ENCODE measurements at places on chromosomes 6 and 20.

GRCh38 chr6:17700421-17701416, 6.0 kb downstream of the NUP153 start:
- no peak for DNase-seq

DNA sequence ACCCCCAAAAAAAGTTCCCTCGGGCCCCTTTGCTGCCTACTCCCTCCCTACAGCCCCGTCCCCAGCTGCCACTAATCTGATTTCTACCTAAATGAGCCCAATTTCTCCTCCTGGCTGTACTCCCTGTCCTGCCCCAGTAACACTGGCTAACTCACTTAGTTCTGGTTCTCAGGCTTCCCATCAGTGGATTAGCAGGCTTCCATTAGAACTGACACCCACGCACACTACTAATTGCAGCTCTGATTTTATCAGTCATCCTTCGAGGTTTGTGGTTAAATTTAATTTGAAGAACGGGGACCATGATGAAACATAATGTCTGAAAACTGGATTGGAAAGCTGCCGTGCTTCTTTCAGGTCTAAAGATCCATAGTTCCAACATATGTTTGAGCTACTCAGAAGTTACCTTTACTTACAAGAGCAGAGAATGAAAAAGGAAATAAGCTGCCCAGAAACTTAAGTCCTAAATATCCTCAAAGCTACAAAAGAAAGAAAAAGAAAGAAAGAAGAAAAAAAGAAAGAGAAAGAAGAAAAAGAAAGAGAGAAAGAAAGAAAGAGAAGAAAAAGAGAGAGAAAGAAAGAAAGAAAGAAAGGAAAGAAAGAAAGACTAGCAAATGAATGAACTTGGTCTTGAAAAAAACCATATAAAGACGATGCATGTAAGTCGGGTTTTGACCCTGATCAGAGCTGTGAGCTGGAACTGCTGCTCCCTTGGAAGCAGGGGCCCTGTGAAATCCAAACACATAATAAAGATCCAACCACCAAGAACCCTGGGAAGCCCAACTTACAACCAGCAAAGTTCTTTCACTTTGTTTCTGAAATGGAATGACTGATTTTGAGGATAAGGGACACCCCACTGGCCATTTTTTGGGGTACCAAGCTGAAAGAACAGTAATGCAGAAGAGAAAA, 51.7 kb downstream of the CNKSR3 start:
- no peak for DNase-seq

- DNase-seq, result no peak
Observed at GRCh38 chr6:52227495-52227894, 16.8 kb downstream of the IL17F start.

DNA sequence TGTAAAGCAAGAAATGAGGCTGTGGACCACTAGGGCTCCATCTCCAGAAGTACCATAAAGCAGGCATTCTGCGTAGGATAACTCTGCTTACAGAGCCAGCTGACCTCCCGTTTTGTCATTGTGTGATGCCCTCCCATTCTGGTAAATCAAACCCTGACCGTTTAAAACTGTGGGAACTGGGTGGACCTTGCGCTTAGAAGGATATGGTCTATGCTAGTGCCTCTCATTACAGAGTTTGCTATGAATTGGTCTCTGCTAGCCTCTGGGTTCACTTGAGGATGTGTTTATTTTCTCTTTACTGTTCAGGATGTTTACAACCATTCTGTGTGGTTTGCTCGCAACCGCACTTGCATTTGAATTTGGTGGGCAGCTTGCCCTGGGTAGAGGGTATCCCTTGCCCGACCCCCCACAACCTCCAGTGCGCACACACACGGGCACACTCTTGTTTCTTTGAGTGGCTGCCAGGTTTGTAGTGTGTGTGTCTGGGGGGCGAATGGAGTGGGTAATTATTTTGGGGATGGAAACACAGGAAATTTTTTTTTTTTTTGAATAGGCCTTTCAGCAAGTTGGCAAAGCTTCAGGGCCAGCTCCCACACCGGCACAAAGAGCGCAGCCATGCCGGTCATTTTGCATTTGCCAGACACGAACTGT, 198.3 kb downstream of the JARID2 start:
- no peak for DNase-seq

GRCh38 chr6:49342410-49342809, 120.6 kb downstream of the MMUT start:
- no peak for DNase-seq

GRCh38 chr6:36958775-36959554, 4.4 kb downstream of the PI16 start:
- DNase-seq, result no peak

DNA sequence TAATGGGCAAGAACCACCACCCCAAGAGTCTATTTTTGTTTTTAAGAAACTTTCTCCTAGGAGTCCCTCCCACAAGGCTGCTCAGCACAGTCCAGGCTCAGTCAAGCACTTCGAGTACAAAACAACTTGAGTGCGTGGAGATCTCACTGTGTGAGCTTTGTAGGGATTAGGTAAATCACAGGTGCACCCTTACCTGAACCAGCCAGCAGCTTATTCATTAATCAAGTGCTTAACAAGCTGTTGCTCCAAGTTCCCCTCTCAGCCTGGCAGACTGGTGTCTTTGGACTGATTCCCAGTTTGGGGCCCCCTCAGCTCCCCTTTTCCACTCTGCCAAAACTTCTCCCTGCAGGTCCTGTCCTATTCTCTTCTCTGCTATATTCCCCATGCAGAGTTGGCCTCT, 133.1 kb downstream of the LY86 start:
- no peak for DNase-seq

DNA sequence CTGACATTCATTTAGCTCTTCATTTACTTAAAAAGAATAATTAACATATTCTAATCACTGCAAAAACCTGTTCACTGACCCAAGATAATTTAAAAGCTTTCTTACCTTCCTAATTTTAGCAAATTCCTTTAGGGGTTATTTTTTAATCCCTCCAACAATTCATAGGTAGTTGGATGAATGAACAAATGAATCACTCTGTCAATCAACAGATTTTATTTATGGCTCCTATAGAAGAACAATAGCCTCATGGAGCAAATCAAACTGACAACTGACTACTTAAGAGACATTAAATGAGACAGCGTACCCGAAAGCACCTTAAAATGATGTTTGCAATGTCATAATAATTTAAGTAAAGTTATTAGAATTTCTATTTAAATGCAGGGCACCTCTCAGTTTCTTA, 31.5 kb upstream of the GJA1 start:
- DNase-seq, result no peak

DNA sequence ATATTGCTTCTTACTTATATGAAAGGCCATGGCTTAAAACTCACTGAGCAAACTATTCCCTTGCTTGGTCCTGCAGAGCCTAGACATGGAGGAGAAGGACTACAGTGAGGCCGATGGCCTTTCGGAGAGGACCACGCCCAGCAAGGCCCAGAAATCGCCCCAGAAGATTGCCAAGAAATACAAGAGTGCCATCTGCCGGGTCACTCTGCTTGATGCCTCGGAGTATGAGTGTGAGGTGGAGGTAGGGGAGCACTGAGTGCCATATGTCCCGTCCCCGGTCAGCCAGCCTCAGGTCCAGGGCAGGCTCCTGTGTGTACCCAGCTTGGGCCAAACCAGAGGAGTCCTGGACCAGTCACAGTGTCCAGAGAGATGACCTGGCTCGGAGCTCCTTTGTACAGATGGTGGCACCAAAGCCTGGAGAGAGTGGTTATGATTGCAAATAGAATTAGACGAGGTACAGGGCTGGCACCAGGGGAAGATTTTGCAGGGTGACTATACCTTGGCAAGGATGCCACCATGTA, 21.0 kb downstream of the EPB41L1 start:
- no peak for DNase-seq

GRCh38 chr20:9214685-9215084, 145.8 kb downstream of the PLCB4 start:
- DNase-seq, result peak; percentile 20

GRCh38 chr6:132380358-132381029, 20.8 kb downstream of the MOXD1 start:
- DNase-seq, result no peak

DNA sequence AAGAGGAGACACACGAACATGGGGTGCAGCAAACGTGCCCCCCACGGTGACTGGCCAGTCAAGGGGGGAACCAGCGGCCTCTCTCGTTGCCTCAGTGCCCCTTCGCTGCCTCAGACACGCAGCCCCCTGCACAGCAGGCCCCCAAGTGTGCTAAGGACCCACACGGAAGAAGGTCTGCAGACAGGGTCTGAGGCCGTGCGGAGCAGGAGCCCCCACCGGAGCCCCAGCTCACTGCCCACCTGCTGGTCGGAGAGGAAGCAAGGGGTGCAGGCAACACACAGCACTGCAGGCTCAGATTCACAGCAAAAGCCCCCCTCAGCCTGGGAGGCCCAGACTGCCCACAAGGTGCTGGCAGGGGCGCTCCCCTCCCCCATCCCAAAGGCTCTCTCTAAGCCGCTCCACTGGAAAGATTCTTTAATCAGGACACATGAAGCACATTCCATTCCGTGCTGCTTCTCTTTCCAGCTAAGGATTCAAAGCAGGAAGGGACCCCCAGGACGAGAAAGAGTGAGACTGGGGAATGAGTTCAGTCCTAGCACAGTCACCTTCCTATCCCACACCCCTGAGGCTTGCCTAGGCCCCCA, 105.1 kb downstream of the SLC23A2 start:
- DNase-seq, result no peak

- no peak for DNase-seq
Observed at GRCh38 chr6:24329022-24329421, 28.8 kb downstream of the DCDC2 start.

DNA sequence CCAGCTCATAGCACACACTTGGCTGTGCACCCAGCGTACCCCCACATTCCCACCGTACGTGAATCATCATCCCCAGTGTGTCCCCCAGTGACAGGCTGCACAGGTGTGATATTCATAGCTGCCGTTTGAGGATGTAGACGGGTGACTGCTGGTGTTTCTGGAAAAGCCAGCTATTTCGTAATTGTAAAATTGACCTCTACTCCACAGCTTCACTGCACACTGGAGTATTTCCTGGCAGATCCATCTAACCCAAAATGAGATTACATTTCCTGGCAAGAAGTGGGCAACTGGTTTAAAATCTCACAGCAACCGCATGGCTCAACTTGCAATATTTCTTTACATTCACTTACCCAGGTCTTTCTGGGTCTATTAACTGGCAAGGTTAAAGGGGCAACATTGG, 30.3 kb downstream of the CD83 start:
- no peak for DNase-seq

- DNase-seq, result no peak
Observed at GRCh38 chr6:140824595-140824994, 1308.1 kb upstream of the GJE1 start.

GRCh38 chr6:2108700-2109306, 136.6 kb downstream of the GMDS start:
- no peak for DNase-seq

DNA sequence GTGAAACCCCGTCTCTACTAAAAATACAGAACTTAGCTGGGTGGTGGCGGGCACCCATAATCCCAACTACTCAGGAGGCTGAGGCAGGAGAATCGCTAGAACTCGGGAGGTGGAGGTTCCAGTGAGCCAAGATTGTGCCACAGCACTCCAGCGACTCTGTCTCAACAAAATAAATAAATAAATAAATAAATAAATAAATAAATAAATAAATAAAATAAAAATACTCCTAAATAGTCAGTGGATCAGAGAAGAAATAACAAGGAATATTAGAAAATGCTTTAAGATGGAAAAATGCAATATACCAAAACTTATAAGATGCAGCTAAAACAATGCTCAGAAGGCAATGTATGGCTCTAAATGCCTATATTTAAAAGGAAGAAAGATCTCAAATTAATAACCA, 39.0 kb upstream of the SASH1 start:
- no peak for DNase-seq

GRCh38 chr20:33059741-33060390, 6.2 kb downstream of the BPIFB3 start:
- no peak for DNase-seq
